ENCODE measurements at places on chromosomes 12 and 14. TPM values are rescaled to one million over a fixed set of nuclear protein-coding genes. Genes with fewer than 3 reads are reported as not detected.

The TPPP2 gene
- not detected for total RNA-seq

The SNW1 gene
- 91.1 TPM for total RNA-seq

The AKAP3 gene
- total RNA-seq: 0.72 TPM

The IFNG gene
- total RNA-seq: not detected

The ADAM21 gene
- 0.36 TPM for total RNA-seq

The FBXL14 gene
- total RNA-seq: 9.4 TPM

The PTPN6 gene
- not detected for total RNA-seq

The CLIP1 gene
- total RNA-seq: 86.7 TPM

The PGF gene
- 296 TPM for total RNA-seq

The ZFHX2 gene
- 0.86 TPM for total RNA-seq

The HOXC5 gene
- not detected for total RNA-seq

The NEMP1 gene
- 18.0 TPM for total RNA-seq

The MYO1H gene
- total RNA-seq: not detected

The GCH1 gene
- 5.0 TPM for total RNA-seq

The POLE2 gene
- 30.1 TPM for total RNA-seq

The GTF2H3 gene
- total RNA-seq: 84.6 TPM

The DHRS2 gene
- 1.5 TPM for total RNA-seq

The BMP4 gene
- total RNA-seq: 98.1 TPM

The RNASE3 gene
- not detected for total RNA-seq

The ACSM4 gene
- total RNA-seq: not detected

The PIP4K2C gene
- total RNA-seq: 15.1 TPM

The VRK1 gene
- total RNA-seq: 58.0 TPM

The STAC3 gene
- not detected for total RNA-seq

The SLC10A1 gene
- not detected for total RNA-seq

The TSHR gene
- not detected for total RNA-seq

Data from thoracic aorta endothelial cell (primary cell).